ENCODE measurements at places on chromosomes 1 and 21.

- DNase-seq, result no peak
Measured at GRCh38 chr1:117798550-117798949, 130.9 kb downstream of the GDAP2 start.

DNA sequence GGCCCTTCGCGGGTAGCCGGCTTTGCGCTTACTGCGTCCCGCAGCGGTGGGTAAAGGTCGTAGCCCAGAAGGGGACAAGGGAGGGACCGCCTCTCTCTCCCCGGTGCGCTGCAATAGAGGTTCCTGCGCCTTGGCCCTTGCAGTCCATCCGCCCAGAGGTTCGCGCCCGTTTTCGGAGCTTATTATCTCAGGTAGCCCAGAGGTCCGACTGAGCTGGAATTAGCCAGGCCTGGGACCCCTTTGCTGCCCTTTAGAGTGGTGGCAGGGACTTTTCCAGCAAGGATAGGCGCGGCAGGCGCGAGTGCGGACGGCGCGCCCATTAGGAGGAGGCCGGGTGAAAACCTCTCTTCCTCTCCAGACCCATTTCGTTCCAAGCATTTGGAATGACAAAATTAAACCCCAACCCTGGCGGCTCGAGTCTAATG lies 5.0 kb downstream of the LHX4 start:
- DNase-seq, result no peak

- DNase-seq, result no peak
Measured at GRCh38 chr1:918353-918752, 5.4 kb upstream of the SAMD11 start.

GRCh38 chr1:165671526-165671925 lies 26.8 kb downstream of the ALDH9A1 start:
- DNase-seq, result no peak

- DNase-seq, result no peak
Measured at GRCh38 chr1:203045821-203046594, 19.7 kb downstream of the PPFIA4 start.

DNA sequence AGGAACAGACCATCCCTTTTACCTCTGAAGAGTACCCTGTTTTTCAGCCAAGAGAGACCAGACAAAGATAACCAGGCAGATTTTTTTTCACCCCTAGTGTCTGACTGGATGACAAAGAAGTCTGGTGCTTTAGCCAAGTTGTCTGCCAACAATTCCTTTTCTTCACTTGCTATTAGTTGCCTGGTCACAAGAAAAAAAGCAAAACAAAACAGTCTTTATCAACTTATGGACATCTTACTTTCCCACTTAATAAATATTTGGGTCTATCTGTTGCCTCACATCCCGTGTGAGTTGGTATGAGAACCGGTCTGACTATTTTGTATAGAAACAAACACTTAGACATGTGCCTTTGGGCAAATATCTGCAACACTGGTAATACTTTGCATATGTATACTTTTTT lies 662.9 kb downstream of the PLPP3 start:
- DNase-seq, result no peak

GRCh38 chr21:28884481-28884880 lies 108.2 kb downstream of the LTN1 start:
- DNase-seq, result no peak

- DNase-seq, result no peak
Measured at GRCh38 chr1:46613661-46614603, 2.7 kb downstream of the MOB3C start.

GRCh38 chr1:240134596-240134995 lies 42.9 kb downstream of the FMN2 start:
- no peak for DNase-seq

GRCh38 chr1:119794876-119795240 lies 16.4 kb downstream of the REG4 start:
- no peak for DNase-seq

DNA sequence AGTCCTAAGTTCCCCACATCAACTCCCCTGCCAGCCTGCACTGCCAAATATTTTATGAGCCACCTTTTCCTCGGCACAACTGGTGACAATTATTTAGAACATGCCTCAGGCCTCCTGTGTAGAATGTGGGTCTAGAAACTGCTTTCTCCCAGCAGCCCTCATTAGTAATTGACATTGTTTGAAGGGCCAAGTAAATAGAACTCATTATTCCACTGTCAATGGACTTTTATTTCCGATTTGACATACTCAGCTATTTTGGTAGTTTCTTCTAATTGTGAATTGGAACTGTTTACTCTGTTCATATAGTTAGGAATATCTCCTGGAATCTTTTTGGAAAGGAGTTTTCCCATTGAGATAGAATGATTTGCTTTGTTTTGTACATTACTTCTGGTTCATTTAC lies 168.8 kb upstream of the L1TD1 start:
- DNase-seq, result no peak

- no peak for DNase-seq
Measured at GRCh38 chr1:247210062-247210375, 38.2 kb upstream of the ZNF124 start.

GRCh38 chr1:200775850-200776249 lies 37.2 kb downstream of the CAMSAP2 start:
- DNase-seq, result no peak

DNA sequence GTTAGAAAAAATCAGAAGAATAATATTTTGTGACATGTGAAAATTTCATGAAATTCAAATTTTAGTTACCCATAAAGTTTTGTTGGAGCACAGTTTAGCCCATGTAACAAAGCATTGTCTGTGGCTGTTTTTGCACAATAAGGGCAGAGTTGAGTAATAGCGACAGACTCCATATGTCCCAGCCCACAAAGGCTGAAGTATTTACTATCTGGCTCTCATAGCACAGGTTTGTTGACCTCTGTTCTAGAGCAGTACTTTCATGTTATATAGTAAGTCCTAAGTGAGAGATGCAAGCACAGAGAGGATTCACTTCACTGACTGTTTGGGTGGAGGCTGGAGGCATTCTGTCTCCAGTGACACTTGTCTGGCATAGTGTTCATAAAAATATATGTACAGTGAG lies 6.8 kb downstream of the LAMC1 start:
- no peak for DNase-seq

- DNase-seq, result no peak
Measured at GRCh38 chr1:29123053-29123886, 433 bp downstream of the TMEM200B start.

DNA sequence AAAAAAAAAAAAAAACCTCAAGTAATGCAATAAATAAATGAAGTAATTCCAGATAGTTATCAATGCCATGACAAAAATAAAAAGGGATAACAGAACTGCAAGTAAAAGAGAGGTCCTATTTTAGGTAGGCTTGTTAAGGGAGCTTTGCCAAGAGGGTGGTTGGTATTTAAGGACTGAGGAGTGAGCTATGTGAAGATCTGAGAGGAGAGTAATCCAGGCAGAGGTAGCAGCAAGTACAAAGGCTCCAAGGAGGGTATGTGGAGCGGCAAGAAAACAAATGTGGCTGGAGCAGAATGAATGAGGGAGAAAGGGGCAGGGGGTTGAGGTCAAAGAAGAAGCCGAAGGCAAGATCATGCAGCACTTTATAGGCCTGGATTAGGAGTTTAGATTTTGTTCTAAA lies 59.9 kb upstream of the CDC42BPA start:
- DNase-seq, result no peak

Data from NCI-H2081 (cell line).